ENCODE measurements at places on chromosomes 7 and 10.

GRCh38 chr10:106830006-106830405 is 334.5 kb downstream of the SORCS1 start:
- DNase-seq = no peak

GRCh38 chr10:70354556-70354955 is 27.9 kb downstream of the LRRC20 start:
- no peak for DNase-seq

DNA sequence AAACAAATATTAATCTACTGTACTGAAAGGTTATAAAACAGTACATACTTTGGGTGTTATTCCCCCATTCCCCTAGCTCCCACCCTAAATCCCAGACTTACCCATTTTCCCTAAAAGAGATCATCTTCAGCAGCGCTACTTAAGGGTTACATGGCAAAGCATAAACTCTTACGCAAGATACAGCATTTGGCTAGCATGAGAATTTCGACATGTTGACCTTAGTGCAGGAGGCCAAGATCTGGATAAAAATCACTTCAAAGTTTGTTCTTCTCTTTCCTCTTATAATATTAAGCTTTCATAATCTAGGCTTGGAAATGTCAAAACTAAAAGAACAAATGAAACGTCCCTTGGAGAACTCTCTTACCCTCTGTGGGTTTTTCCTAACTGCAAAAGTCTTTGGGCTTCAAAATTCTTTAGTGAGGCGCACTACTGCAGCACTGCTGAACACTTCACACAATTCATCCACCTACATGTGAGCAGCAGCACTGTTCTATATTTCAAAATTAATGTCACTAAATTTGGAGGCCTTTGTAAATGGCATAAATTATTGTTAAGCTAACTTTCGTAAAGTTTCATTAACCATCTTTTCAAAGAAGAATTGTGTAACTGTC is 59.5 kb upstream of the PDLIM1 start:
- DNase-seq = no peak

DNA sequence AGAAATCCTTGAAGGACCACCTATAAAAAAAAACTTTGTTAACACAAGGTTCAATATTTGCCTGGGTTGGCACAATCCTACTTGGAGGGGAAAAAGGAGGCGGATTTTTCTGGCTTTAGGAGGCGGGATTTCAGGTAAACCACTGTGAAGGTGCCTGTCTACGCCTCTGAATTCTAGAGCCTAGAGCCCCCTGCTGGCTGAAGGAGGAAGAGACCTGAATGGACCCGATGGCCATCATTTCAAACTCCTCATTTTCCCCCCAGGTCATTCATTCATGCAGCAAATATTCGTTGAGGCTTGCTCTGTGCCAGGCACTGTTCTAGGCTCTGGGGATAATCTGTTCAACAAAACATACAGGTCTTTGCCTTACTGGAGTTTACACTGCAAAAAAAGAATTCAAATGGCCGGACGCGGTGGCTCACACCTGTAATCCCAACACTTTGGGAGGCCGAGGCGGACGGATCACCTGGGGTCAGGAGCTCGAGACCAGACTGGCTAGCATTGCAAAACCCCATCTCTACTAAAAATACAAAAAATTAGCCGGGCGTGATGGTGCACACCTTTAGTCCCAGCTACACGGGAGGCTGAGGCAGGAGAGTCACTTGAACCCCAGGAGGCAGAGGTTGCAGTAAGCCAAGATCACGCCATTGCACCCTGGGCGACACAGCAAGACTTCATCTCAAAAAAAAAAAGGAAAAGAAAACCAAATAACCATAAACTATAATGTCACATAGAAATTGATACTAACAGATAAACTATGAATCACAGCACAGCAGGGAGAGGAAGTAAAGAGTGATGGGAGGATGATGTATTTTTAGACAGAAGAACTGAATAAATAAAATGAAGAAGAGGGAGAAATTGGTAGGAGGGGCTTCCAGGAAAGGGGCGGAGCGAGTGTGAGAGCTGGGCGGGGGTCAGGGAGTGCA is 90.1 kb upstream of the NFE2L3 start:
- DNase-seq = peak; percentile 64

- no peak for DNase-seq
Measured at GRCh38 chr10:33137356-33138005, 179.5 kb upstream of the ITGB1 start.

GRCh38 chr10:60664859-60665258 is 113.4 kb upstream of the CDK1 start:
- no peak for DNase-seq

GRCh38 chr7:147022056-147022455 is 905.5 kb downstream of the CNTNAP2 start:
- DNase-seq = no peak
